Activated T-helper 1 cell treated with anti-CD3 and anti-CD28 coated beads, Interleukin-12 subunit alpha, Interleukin-12 subunit beta, Interleukin-2, Interleukin-4 antibody, amounts not matched to agents 30 ng/mL and 10 ng/mL and 1 ng/mL, durations not matched to agents 14 hours and 24 hours and 36 hours (primary cell): ENCODE measurements at places on chromosomes 13 and 19. TPM values are rescaled to one million over a fixed set of nuclear protein-coding genes. Genes with fewer than 3 reads are reported as not detected.

DNA sequence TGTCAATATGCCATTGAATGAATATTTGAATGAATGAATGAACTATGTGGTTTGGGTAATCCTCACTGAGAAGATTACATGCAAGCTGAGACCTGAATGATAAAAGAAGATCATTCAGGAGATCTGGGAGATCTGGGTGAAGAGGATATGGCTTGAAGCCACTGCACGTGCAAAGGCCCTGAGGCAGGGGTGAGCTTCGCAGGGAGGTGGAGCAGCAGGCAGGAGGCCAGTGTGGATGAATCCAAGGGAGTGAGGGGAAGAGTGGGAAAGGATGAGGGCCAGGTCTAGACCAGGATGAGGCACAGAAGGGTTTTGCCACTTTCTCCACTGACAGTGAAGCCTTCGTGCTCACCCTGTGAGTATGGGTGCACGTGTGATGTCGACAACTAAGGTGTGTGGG lies 49.9 kb downstream of the ERICH4 start:
- no peak for DNase-seq

GRCh38 chr13:99909097-99909835 lies 62.3 kb downstream of the ZIC5 start:
- no peak for DNase-seq

DNA sequence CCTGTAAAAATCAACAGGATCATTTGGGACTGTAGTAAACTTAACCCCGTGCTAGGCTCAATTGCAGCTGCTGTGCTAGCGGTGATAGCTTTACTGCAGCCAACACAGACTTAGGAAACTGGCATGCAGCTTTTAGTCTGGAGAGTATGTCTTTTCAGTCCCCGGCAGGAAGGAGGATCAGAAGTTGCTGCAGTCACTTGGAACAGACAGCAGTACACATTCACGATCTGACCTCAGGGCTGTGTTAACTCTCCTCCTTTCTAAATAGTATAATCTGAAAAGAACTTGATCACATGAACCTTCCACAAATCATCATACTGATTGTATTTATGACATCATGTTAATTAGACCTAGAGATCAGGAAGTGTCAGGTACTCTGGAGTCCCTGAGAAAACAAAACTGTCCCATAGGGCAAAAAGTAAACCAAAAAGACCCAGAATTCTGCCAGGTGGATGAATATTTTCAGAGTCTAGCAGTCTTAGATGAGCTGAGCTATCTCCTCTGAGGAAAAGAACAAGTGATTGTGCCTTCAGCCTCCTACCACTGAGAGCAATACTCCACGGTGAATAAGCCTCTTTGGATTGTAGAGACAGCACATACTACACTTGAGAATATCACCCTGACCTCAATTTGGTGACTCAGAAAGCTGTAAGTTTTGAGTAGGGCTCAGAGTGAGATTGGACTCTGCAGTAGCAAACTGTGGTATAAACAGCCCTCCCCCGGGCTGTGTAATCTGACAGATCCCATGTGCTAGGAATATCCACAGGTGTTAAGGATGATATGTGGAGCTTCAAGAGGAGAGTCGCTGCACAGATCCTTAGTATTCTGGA lies 181.0 kb upstream of the GPR12 start:
- DNase-seq, result no peak

DNA sequence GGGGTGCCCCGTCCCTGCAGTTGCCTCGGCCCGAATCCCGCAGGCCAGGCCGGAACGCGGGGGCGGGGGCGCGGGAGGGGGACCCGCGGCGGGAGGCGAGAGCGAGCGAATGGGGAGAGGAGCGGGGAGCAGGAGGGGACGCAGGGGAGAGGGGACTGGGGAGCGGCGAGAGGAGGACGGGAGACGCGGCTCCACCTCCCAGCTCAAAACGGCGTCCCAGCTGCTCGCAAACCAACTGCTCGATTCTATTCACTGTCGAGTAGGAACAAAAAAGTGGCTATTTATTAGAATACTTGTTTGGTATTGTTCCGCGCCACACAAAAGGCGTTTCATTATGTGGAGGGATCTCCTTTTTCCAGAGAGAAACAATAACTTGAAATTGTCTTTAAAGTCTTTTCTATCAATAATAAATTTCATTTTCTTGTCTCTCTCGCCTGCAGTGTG lies 10.6 kb upstream of the SOX1 start:
- DNase-seq, result no peak

DNA sequence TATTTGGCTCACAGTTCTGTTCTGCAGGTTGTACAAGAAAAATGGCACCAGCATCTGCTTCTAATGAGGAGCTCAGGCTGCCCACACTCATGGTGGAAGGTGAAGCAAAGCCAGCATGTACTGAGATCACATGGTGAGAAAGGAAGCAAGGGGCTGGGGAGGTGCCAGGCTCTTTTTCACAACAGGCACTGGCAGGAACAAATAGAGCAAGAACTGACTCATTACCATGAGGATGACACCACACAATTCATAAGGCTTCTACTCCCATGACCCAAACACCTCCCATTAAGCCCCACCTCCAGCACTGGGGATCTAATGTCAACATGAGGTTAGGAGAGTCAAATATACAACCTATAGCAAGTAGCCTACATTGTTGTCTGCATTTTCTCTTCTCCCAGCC lies 522.6 kb downstream of the RFC3 start:
- DNase-seq, result no peak

DNA sequence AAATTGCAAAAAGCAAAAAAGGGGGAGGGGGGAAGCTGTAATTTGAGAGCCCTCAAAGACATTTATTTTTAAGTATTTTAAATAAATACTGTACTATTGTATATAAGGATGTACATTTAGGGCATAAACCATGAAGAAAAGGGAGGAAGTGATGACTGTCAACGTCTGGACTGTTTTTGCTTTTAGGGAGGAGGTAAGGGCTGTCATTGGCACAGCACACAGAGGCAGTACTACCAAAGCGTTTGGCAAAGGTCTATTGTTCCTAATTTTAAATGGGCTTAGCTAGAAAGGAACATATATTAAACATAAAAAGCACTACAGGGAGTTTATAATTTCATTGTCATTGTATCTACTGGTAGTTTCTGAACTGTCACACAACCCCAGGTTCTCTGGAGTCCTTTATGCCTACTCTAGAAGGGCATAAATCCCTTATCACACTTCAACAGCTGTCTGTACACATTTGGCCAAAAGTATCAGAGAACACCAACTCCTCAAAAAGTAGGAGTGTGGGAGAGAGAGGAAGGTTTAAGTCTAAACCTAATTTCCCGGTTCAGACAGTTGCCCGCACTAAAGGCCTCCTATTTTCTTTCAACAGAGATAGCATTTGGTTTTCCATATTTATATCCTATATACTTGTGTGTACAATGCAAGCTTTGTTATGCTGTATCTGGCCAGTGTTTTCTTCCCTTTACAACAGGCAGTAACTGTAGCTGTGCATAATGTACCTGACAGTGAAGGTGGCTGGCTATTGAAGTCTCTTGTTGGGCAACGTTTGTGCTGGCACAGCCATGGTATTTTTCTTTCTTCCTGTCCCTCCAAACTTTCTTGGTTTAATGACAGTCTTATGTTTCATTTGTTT lies 406.2 kb downstream of the KLF5 start:
- no peak for DNase-seq

- DNase-seq, result no peak
These were observed 696.3 kb upstream of the SLC10A2 start for GRCh38 chr13:103762523-103762922.

DNA sequence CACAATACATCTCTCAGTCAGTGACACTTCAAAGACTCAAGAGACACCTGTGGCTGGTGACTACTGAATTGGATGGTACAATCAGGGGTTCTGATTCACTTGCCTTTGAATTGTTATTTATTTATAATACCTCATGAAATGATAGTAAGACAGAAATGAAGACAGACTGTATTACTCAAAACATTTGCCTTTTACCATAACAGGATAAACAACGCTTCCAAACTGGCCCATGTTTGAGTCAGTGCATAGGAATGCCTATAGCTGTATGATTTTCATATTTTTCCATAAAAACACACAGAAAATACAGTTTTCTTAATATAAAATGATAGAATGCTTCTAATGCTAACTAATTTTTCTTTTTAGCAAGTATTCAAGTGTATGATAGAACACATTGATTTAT lies 59.5 kb upstream of the FGF14 start:
- DNase-seq, result no peak

DNA sequence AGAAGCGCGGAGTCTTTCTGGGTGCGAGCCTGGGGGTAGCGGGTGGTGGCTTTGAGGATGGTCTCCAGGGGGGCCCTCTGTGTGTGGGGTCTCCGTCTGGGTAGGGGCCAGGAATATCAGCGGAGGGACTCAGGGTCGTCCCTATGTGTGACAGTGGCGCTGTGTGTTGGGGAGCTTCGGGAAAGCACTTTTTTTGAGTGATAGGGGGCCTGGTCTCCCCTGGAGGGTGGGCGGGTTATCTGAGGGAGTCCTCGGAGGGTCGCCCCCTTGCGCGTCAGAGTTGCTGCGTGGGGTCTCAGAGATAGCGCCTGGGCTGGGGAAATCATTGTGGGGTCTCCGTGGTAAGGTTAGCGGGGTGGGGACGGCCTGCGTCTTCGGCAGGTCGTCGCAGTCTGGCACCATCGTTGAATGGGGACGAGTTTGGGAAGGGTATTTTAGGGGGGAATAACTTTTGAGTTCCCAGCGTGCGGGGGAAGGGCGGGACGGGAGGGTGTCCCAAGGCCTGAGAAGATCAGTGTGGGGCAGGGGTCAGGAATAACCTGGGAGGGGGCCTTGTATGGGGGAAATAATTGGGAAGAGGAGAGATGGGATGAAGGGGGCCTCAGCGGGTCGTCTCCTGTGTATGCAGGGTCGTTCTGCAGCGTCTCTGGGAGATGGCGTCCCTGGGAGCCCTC lies 857 bp downstream of the IER2 start:
- DNase-seq, result no peak

- no peak for DNase-seq
These were observed 211.7 kb upstream of the IRS2 start for GRCh38 chr13:109998037-109998436.

DNA sequence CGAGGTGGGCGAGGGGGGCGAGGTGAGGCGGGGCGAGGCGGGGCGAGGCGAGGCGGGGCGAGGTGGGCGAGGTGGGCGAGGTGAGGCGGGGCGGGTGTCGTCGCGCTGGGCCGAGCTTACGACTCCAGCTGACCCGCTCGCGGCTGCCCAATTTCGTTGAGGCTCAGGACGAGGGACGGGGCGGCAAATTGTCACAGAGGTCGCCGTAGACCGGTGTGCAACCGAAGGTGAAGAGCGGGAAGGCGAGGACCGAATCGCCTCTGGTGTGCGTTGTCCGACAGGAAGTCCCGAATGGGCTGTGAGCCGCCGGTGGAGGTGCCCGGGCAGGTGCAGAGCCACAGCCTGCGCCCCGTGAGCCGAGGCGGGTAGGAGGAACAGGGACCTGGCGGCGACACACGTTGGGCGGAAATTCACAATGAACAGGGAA lies at the start of gene LACC1:
Gene LACC1 (plus strand): TSS at position 150 of the 427 bp plus-strand sequence. CDS start 1,082 bp downstream, outside the sequence.
- DNase-seq, result no peak

The ATP4A gene
- not detected in 2 replicates for total RNA-seq

The AKT1S1 gene
- 32.1 and 32.2 TPM in 2 replicates for total RNA-seq

The LCP1 gene
- 758 and 774 TPM in 2 replicates for total RNA-seq

The ZNF730 gene
- 0.21 and 0.32 TPM in 2 replicates for total RNA-seq

The KLF1 gene
- total RNA-seq, result 0.80 and 1.3 TPM in 2 replicates
